ENCODE measurements at places on chromosomes 13 and 19.

DNA sequence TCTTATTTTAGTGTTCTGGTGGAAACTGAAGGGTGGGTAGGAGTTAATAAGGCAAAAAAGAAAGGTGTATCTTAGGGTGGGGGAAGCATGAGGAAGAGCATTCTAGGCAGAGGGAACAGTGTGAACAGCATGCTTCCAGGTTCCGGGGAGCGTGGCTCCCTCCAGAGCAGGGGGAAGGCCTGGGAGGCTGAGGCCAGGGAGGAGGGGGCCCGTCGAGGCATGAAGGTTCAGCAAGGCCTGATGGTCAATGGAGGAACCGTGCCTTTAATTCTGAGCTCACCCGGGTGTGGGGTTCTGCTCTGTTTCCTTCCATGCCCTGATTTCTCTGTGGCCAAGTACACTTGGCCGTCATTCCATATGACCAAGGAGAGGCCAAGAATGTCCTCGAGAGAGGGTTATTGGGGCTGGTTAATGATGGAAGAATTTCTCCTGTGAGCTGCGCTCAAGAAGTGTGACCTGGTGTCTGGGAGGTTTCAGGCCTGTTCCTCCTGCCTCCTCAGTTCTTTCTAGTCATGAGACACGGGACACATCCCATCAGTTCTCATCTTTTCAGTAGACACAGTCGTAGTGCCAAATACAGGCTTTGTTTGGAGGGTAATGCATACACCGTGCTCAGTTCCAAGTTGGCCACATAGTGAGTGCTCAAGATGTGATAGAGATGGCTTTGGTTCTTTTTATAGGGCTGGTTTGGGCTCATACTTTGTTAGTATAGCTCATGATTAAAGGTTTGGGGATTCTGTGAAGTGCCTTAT, 73.6 kb downstream of the SIPA1L3 start:
- DNase-seq: no peak

GRCh38 chr13:43981091-43981490, 101.4 kb downstream of the LACC1 start:
- DNase-seq: no peak

DNA sequence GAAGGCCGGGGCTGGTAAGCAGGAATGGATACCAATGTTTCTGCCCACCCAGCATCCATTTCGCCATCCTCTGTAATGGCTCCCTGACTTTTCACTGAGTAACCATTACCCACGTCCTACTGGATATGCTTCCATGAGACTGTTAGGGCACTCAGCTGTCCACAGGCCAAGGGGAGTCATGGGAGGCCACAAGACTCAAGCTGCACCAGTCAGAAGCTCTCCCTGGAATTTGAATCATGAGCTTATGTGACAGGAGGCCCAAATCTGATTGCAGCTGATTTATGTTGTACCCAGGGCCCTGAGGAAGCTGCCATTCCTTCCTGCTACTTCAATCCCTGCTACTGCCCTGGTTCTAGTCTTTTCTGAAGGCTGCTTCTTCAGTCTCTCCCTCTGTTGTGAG, 28.3 kb downstream of the DEDD2 start:
- DNase-seq: no peak

- DNase-seq: no peak
Observed at GRCh38 chr13:48500652-48501197, 32.2 kb downstream of the RCBTB2 start.

GRCh38 chr13:31149604-31150003, 12.1 kb downstream of the HSPH1 start:
- DNase-seq: no peak

DNA sequence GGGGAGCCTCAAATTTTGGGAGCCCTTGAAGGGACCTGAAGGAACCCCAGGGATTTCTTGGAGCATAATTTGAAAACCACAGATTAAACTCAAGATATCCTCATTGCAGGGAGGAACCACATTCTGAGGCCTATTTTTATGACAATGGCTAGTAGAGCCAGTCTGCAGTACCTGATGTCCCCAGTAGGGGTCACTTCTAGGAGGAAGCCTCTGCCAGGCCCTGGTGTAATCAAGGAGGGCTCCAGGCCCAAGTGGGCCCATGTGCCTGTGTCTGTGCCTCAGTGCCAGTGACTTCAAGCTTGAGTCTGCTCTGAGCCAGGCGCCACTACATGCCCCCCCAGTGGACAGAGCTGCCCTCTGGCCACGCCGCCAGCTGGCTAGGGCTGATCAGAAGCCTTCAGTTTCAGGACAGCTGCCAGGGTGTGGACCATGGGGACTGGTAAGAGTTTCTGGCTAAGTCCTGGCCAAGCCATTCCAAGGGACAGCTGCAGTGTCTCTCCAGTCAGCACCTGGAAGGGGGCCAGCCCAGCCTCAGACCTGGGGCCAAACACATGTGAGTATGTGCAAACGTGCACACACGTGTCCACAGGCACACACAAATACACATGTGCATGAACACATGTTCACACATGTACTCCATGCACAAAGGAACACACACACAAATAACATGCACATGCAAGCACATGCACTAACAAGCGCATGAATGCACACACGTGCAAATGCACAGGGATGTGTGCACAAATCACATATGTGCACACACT, 20.5 kb upstream of the SLC7A10 start:
- no peak for DNase-seq

GRCh38 chr13:23980160-23980551, 82.9 kb upstream of the C1QTNF9B start:
- peak; percentile 84 for DNase-seq

DNA sequence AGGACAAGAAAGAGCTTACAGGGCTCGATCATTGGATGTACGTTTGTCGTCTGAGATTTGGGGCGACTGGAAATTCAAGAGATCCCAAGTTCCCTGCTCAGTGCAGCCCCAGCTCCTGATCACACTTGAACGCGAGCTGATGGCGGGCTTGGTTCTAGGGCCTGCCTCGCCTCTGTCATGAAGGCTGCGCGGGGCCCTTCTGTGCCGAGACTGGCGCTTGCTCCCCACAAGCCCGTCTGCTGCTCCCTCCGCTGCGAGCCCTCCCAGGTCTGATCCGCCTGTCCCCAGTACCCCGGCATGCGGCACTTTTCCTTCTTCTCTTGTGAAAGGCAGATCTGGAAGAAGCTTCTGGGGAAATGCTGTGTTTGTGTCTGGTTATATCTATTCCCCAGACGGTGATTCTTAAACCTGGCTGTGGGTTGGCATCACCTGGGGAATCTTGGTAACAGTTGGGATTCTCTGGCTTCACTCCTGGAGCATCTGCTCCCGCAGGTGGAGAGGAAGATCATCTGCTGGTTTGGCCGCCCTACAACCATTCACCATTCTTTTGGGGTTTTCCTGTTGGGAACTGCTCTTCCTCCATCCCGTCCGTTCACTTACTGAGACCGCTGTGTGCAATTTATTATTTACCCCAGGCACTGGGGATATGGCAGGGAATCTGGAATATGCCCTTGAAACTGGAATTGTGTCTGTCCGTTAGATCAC, 43.6 kb downstream of the SIPA1L3 start:
- no peak for DNase-seq

- DNase-seq: no peak
Observed at GRCh38 chr19:6115992-6116391, 5.7 kb upstream of the RFX2 start.

GRCh38 chr13:39565036-39565949, 37.7 kb downstream of the LHFPL6 start:
- no peak for DNase-seq

DNA sequence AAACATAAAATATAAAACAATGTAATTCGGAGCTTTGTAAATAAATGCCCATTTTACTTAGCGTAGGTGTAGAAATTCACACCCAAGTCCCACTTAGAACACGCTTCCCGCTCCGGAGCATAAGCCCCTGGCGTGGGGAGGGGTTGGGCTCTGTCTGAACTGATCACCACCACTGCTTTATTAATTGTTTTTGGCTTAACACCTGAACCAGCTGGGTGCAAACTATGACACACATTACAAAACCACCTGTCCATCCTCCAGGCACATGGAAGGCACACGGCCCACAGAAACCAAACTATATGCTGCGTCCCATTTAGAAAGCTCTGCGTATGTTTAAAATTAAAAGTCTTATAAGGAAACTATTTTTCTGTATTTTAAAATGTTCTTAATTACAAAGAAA, 25.9 kb downstream of the RASA3 start:
- DNase-seq: no peak

DNA sequence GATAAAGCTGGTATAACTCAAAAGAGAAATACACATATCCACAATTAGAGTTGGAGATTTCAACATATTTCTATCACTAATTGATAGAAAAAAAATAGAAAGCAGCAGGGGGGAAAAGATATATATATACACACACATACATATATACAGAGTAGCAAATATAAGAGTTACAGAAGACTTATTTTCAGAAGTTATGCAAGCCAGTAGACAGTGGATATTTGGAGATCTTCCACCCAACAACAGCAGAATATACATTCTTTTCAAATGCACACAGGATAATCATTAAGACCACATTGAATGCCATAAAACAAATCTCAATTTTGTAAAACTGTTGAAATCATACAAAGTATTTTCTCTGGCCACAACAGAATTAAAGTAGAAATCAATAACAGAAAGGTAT, 192.8 kb downstream of the LACC1 start:
- DNase-seq: no peak

GRCh38 chr13:26680572-26680971, 80.0 kb downstream of the GPR12 start:
- no peak for DNase-seq

DNA sequence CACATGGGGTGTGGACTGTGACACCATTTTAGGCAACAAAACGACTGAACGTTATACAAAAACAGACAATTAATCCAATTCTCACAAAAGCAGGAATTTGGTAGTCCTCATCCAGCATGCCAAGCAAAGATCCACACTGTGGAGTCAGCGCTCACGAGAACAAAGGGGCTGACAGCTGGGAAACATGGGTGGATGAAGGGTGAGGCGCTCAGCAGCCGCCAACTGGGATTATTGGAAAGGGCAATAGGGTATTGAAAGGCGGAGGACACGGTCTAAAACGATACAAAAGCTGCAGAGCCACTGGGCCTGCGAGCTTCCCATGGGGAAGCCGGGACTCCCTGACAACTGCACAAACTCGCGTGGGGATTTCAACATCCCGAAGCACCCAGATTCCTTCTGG, 4.7 kb upstream of the ZNF813 start:
- no peak for DNase-seq

GRCh38 chr19:7868326-7868670, 5.9 kb downstream of the PRR36 start:
- no peak for DNase-seq
